T-helper 1 cell (primary cell): ENCODE measurements at places on chromosomes 4 and X.
A peak's percentile ranks its signal among the peaks of the same experiment; 100 is the strongest.

DNA sequence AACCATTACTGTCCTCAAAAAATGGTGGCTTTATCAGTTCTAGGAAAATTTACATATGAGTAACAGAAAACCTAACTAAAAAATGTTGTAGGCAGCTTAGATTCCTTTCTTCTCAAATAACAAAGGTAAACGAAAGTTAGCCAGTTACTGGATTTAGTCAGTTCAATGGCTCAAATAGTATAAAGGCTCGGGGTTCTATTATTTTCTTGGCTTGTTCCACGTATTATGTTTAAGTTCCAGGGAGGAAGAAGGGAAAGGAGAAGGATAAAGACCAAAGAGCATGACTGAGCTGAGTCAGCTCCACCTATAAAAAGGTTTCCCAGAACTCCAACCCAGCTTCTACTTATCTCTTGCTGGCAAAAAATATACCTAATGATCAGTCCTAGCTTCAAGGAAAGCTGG is 41.0 kb upstream of the MAB21L2 start:
- no peak for DNase-seq

GRCh38 chrX:1589356-1590130 is 1.9 kb upstream of the AKAP17A start:
- DNase-seq, result no peak

DNA sequence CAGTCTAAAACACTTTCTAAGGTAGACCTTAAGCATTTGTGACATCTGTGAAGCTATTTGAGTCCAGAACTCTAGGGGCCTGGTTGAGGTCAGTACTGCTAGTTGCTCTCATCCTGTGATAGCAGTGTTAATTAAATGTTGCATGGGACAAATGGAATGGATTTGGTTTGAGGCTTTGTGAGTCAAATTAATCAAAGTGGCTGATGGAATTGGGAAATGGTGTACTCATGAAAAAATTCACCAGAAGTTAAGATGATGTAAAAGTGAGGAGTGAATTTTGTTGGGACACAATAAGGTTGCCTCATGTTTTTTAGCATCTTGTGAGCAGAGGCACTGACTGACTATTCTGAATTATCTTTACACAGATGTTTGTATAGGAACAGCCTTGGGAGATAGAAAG is 99.2 kb upstream of the ARSJ start:
- DNase-seq, result no peak

DNA sequence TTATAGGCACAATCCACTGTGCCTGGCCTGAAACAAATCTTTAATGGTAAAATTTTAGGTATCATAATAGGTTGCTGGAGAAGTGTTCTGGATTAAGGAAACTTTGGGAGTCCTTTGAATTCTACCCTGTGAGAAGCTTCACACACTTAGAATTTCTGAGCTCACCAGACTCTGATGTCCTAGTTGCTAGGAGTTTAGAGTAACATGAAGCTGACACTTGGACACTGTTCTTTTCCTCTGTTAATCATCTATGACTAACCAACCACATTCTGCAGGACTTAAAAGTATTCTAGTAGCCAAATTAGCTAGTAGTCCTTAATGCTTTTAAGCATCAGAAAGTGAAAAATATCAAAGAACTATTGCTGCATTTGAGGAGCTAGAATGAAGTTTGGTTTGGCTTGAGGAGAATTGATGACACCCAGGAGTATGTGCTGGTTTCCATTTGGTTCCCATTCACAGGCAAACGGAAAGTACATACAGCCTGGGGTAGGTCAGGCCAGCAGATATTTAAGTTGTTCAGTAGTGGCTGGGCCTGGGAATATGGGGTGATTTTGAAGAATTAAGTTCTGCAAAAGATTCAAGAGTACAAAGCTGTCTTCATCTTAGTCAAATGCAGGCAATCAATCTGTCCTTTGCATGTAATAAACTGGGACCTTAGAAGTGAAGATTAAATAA is 38.8 kb upstream of the IGFBP7 start:
- no peak for DNase-seq

- no peak for DNase-seq
Measured at GRCh38 chrX:147838465-147839131, 73.1 kb upstream of the FMR1 start.

DNA sequence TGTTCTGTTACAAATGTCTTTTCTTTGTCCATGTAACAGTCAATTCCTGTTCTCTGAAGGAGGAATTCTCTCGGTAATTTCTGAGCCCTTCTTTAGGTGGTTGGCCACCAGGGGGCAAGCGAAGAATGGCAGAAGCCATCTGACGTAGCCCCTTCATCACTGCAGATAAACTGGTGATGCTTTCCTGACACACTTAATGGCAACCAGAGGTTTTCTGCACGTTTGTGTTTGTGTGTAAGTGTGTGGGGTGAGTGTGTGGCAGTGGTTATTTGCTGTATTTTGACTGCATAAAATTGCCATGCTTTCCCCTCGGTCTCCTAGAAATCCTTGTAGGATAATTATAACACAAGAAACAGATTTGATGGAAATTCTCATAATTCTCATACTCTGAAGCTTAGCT is 64.8 kb upstream of the STOX2 start:
- DNase-seq, result peak; percentile 55

- DNase-seq, result no peak
Measured at GRCh38 chr4:177957596-177958360, 515.5 kb upstream of the AGA start.

GRCh38 chr4:184850431-184851199 is 24.8 kb upstream of the ACSL1 start:
- DNase-seq, result no peak

DNA sequence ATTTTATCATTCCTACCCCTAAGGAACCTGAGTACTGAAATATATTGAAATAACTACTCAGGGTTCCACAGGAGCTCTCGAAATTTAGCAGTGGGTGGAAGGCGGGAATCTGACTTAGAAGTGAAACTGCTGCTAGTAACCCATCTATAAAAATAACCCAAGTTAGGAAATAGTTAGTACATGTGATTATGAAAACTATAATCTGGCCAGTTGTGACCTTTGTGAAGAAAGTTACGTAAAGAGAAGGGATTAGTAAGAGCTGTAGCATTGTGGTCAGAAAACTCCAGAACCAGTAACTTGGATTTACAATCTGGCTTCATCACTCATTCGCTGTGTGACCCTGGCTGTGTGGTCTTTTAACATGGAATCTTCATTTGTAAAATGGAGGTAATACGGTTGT is 175.5 kb downstream of the RAPGEF2 start:
- DNase-seq, result no peak

GRCh38 chr4:178241601-178242118 is 799.4 kb upstream of the AGA start:
- DNase-seq, result no peak

- DNase-seq, result no peak
Measured at GRCh38 chrX:118734909-118735308, 7.5 kb downstream of the IL13RA1 start.

DNA sequence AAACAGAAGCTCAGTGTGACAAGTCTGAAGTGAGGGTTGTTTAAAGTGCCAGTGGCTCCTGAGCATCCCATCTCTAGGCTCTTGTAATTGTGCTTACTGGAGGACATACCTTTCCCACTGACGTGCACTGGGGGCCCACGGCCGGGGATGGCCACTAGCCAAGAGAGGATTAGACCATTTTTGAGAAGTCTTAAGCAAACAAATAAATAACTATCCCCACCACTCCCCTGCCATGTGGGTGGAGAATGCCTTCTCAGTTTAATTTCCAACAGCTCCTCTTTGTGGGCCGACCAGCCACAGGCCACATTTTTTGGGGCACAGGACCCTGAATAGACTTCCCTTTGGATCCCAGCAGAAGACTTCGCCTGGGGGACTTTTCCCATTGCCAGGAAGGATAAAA is 125.0 kb upstream of the MSX1 start:
- no peak for DNase-seq

- no peak for DNase-seq
Measured at GRCh38 chr4:179344861-179345260, 1902.6 kb upstream of the AGA start.

- DNase-seq, result peak; percentile 1
Measured at GRCh38 chrX:132463411-132463810, 25.4 kb downstream of the MBNL3 start.

DNA sequence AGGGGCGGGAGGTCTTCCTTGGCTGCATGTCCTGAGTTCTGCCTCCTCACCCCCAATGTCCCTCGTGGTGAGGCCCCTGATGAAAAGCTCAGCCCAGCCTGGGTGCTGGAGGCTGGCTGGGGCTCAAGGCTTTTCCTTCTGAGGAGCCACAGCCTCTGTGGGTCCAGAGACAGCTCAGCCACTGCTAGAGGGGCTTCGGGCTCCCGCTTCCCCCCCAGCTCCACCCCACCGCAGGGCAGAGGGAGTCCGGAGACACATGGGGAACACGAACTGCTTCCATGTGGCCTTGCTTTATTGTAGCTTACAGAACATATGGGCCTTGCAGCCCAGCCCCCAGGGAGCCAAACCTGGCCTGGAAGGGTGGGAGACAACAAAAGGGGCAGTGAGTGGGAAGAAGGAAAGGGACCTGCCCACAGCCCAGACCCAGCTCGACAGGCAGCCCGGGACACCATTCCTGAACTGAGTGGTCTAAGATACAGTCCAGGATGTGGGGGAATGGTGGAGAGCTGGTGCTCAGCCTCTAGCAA is 89.9 kb upstream of the NKX1-1 start:
- no peak for DNase-seq

GRCh38 chr4:48133669-48134068 is 381 bp downstream of the TXK start:
- no peak for DNase-seq

- no peak for DNase-seq
Measured at GRCh38 chrX:37454537-37455285, 105.5 kb downstream of the PRRG1 start.

DNA sequence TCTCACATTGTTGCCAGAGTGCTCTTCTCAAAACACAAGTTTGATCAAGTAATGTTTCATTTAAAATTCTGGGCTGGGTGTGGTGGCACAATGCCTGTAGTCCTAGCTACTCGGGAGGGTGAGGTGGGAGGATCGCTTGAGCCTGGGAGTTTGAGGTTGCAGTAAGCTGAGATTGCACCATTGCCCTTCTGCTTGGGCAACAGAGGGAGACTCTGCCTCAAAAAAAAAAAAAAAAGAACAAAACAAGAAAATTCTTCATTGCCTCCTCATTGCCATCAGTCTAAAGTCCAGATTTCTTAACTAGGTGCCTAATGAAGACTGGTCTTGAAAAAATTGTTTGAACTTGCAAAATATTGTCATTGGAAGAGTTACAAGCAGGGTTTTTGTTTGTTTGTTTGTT is 120.1 kb downstream of the MFAP3L start:
- no peak for DNase-seq

DNA sequence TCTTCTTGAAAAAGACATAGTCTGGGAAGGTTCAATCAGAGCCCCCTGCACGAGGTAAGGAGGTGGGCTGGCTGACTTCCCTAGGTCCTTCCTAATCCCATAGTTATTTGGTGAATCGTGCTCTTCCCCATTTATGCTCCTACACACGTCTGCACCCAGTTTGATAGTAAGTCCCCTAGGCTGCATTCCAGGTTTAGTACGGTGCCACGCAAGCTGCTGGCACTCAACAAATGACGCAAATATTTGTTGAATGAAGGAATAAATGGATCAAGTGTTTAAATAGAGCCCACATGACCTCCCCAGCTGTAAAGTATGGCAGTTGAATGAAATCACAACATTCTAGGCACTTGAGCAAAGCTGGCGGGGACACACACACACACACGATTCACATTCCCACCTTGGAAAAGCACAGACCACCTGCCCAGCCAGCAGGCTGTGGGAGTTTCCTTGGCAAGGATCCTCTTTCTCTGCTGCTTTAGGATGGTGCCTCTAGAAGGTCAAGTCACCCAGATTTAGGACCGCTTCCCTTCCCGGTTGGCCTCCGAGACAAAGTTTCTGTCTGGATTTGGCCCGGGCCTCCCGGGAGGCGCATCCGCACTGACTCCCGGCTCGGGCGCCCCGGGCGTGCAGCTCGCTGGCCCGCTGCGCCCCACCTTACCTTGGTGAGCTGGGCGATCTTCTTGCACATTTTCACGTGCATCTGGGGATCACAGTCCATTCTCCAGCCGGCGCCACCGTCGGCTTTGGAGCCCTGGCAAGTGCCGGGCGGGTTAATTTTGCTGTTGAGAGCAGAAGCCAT is 721 bp downstream of the FAM184B start:
- DNase-seq, result no peak

DNA sequence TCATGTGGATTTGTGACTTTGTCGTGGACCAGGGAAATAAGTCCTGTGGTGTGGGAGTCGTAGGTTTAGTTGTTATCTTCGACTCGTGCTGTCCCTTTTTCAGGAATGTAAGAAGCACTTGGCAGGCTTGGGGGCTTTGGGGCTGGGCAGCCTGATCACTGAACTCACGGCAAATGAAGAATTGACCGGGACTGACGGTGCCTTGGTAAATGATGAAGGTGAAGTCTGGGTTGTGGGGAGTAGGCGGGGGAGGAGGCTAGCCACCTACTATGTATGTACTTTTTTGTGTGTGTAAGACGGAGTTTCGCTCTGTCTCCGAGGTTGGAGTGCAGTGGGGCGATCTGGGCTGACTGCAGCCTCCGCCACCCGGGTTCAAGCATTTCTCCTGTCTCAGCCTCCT is 1.2 kb downstream of the TAF1 start:
- DNase-seq, result no peak

DNA sequence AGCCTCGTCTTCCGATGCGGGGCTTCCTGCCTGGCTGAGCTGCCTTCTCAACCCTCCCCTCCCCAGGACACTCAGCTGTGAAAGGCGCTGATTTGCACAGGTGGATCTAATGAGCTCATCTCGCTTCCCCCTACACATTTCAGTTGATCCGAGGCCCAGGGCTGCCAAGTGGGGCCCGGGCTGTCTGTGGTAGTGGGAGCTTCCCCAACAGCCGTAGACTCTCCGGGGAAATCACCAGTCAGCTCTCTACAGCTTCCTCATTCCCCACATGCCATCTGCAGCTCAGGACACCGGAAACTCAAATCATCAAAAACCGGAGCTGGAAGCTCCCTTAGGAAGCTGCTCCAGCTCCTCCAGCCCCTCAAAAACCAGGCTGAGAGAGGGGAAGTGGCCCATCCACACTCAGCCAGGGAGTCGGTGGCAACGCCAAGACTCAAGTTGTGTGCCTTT is 56.2 kb downstream of the SMIM20 start:
- DNase-seq, result no peak

DNA sequence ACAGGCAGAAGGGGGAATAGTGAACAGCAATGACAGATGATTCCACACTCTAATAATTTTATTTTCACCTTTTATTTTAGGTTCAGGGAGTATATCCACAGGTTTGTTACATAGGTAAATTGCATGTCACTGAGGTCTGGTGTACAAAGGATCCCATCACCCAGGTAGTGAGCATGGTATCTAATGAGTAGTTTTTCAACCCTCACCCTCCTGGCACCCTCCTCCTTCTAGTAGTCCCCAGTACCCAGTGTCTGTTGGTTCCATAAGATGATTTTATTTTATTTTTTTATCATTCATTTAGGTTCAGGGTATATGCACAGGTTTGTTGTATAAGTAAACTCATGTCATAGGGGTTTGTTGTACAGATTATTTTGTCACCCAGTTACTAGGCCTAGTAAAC is 58.6 kb upstream of the UGT8 start:
- no peak for DNase-seq

DNA sequence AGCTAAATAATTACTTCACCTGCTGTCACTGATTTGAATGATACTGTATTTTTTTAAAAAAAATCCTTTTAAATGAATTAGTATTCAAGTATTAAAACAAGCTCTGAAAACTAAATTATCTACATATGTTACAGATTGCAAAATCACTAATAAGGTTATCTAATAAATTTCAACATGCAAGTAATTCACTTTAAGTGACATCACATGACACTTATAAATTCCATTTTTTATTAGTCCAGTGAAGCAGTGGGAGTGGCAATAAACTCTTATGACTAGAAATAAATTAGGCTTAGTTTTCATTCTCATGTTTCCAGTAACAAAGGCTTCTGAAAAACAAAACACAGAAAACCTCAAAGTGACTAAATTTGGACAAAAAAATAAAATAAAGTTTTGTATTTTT is 36.3 kb downstream of the SMIM31 start:
- DNase-seq, result no peak
